ENCODE measurements at places on chromosomes 3 and 15. TPM values are rescaled to one million over a fixed set of nuclear protein-coding genes. Genes with fewer than 3 reads are reported as not detected.

UROC1 gene
- polyA plus RNA-seq, result not detected

RHOV gene
- 0.36 TPM for polyA plus RNA-seq

PARP15 gene
- polyA plus RNA-seq, result 2.2 TPM

UMPS gene
- 23.9 TPM for polyA plus RNA-seq

ZNF620 gene
- 0.53 TPM for polyA plus RNA-seq

CLRN1 gene
- not detected for polyA plus RNA-seq

KBTBD13 gene
- polyA plus RNA-seq, result not detected

GADL1 gene
- not detected for polyA plus RNA-seq

CMSS1 gene
- polyA plus RNA-seq, result 128 TPM

SPTBN5 gene
- polyA plus RNA-seq, result 0.79 TPM

All from Purkinje cell (primary cell).